ENCODE measurements at places on chromosomes 16 and 17.
A peak's percentile ranks its signal among the peaks of the same experiment; 100 is the strongest.

DNA sequence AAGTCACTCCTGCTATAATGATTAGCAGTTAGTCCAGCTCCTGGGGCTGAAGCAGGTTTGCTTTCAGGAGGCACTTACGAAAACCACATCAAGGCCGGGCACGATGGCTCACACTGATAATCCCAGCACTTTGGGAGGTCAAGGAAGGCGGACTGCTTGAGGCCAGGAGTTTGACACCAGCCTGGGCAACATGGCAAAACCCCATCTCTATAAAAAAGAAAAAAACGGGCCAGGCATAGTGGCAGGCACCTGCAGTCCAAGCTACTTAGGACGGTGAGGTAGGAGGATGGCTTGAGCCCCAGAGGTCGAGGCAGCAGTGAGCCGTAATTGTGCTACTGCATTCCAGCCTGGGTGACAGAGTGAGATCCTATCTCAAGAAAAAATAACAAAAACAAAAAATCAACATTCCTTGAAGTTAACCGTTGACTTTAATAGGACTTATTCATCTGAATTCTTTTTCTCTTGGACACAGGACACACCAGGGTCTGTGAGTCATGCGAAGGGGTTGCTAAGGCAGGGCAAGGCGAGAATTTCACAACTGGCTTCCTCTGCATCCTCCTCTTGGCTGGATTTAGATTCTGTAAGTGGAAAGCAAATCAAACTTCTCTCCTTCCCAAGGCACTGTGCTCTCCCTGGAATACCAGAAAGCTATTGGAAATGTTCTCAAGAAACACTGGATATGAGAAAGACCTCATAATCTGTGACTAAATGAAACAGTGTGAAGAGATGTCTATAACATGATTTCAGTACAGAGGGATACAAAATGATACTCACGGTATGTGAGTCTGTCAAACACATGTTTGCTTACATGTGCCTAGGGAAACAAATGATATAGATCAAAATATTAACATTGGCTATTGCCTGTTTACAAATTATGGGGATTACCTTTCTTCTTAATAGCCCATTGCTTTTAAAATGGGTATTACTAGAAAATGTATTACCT, 99.5 kb downstream of the SYCE1L start:
- DNase-seq = no peak

DNA sequence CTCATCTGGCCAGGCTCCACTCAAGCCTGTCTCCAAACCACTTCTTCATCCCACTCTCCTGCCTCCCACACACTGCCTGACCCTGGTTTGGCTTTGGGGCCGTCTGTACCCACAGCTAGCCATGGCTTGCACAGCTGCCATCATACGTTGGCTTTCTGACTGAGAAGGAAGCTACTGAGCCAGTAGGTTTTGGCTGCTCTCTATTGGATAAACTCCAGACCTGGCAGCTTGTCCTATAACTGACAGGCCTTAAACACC, 3.9 kb downstream of the MIF4GD start:
- DNase-seq = no peak

GRCh38 chr16:82653550-82654511, 27.1 kb downstream of the CDH13 start:
- DNase-seq = no peak

GRCh38 chr16:6483469-6484033, 849.1 kb upstream of the RBFOX1 start:
- DNase-seq = no peak

- DNase-seq = no peak
Observed at GRCh38 chr16:57426356-57426755, 20.8 kb downstream of the CIAPIN1 start.

GRCh38 chr17:6444571-6445335, 498 bp downstream of the PIMREG start:
- no peak for DNase-seq

DNA sequence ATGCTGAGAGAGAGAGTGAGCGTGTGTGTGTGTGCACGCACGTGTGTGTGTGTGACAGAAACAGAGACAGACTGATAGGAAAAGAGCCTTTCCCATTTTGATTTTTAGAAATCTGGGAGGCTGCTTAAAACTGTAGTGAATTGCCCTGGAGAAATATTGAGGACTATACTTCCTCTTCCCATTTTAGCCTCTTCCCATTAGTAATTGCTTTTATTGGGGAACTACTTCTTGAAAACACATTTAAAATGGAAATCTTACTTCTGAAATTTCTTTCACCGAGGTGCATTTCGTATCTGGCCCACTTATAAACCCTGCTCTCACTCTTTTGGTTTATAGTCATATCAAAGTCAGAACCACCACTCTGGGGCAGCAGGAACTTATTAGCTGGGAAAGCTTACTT, 47.1 kb downstream of the NUP93 start:
- no peak for DNase-seq

DNA sequence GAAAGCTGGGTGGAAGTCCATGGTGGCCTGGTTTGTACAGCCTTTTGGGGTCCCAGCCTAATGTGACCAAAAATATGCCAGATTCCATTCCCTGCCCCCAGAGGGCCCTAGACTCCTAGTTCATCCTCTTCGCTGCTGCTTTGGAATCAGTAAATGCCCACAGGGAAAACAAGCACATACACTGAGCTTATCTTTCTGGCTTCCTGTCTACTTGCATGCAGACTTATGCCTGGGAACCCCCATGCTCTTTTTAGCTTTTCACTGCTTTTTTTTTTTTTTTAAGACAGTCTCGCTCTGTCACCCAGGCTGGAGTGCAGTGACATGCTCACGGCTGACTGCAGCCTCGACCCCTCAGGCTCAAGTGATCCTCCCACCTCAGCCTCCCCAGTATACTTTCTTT, 6.2 kb upstream of the CD300LG start:
- no peak for DNase-seq

- DNase-seq = no peak
Observed at GRCh38 chr17:35368081-35368830, 5.2 kb downstream of the SLFN11 start.

DNA sequence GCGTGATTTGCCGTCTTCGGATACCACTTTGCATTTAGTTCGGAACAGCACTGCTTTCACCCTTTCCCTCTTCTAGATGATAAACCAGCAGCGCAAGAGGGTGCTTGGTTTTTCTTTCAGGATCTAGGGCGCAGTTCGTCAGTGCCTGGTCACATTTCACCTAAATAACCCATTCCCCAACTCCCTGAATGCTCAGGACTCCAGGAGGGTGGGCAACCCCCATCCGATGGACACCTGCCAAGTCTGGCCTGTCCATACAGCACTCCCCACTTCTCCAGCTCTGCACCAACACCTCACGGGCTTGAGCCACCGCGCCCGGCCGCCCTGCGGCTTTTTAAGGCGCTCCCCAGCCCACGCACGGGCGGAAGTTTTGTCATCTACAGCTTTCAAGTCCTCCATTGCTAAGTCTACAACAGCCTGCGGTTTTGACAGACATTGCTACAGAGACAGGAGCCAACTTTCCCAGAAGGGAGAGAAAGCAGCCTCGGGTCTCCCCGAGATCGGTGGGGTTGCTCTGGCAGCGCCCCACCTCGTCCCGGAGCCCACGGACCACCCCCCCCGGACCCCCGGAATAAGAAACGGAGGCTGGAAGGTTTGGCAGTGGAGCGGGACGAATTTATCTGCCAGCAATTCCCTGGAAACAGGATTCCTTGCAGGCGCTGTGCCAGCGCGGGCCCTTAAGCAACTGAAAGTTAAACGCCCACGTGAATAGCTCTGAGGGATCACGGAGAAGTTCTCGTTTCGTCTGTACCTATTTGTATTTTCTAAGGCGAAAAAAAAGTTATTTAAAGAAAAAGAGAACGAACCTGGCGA, 38.6 kb upstream of the SLFN13 start:
- DNase-seq = peak; percentile 67

- no peak for DNase-seq
Observed at GRCh38 chr17:47252766-47253512, 688 bp upstream of the ITGB3 start.

DNA sequence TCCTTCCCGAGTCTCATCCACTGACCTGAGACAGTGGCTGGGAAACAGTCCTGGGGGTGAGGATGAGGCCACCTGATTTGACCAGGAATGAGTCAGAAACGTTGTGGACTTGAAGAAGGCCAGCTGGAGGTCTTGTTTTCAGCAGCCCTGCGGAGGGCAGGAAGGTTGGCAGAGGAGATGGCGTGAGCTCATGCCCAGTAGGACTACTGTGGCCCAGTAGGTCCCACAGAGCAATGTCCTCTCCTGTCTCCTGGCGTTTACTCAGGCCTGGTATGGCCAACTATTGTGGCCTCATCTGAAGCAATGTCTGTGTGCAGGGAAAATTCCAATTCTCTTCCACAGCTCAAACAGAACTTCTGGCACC, 84.1 kb upstream of the DNAJA2 start:
- no peak for DNase-seq

DNA sequence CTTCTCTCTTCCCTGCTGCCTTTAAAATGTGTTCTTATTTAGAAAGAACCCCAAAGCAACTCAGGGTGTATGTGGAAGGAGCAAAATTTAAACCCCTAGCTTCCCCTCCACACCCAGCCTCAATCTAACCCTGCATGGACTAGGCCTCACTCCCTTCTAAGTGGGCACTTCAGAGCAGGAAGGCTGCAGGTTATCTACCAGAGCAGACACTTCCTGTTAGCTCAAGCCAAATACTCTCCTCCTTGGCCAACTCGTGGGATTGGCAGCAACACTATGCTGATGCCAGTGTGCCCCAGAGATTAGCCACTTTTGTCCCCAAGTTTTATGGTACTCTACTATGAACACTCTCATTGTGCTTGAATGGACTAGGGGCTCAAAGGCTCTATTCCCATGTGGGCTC, 35.6 kb downstream of the CCDC42 start:
- no peak for DNase-seq

DNA sequence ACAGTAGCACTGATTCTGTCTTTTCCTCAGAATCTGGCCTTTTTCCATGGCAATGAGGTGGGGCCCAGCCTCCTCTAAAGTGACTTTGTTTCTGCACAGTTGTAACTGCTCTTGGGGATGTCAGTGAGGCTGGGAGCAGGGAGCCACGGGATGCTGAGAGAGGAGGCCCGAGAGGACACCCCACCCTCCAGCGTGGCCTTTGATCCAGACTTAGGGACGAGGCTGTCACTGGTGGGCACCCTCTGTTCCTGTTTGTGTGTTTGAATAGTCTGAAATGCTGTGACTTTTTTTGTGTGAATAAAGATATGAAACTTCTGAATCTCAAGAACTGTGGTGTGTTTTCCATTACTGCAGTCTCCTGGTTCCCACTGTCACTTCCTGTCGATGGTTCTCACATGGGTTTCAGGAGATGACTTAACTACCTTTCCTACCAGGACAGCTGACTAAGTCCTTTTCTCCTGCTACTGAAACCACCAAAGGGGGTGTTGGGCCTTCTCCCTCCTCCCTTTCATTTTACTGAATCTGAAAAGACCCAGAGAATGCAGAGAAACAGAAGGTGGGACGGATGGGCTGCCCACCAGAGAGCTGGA, 18.6 kb downstream of the KCTD2 start:
- no peak for DNase-seq

DNA sequence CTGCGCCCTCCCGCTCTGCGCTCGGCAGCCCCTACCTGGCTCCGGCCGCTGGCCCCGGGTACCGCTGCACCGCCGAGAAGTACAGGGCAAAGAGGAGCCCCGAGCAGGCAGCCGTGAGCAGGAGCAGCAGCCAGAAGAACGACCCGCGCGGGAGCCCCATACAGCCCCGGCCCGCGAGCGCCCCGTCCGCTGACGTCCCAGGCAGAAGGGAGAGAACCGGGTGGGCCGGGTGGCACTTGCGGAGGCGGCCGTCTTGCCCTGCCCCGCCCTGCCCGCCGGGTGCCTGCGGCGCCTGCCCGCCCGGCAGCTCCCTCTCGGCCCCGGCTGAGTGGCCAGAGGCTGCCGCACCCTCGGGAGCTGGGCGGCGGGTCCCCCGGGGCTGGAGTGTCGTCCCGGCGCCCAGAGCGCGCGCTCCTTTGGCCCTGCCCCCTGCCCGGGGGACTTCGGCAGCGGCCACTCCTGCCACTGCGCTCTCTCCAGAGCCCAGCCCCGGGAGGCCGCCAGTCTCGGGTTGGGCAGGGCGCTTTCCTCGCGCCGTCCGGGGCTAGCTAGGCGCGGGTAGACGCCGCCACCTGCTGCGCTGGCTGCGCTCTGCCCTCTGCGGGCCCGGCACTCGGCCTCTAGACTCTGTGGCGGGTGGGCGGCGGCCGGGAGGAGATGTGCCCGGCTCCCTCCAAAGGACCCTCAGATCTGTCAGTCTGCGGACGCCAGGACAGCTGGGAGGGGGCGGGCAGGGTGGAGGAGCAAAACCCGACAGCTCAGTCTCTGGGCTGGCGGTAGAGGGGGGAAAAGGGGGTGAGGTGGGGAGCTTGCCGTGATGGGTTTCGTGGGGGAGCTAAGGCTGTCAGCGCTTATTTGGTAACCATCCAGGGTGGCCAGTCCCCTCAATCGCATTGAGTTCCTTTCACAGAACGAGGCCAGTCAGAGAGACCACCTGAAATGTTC, at the start of gene ST6GALNAC2:
Gene ST6GALNAC2 (minus strand): TSS at position 212 of the 945 bp plus-strand sequence. CDS start 52 bp downstream, at position 160.
- peak; percentile 86 for DNase-seq

GRCh38 chr17:66595893-66596292, 239.0 kb upstream of the CACNG5 start:
- DNase-seq = no peak

DNA sequence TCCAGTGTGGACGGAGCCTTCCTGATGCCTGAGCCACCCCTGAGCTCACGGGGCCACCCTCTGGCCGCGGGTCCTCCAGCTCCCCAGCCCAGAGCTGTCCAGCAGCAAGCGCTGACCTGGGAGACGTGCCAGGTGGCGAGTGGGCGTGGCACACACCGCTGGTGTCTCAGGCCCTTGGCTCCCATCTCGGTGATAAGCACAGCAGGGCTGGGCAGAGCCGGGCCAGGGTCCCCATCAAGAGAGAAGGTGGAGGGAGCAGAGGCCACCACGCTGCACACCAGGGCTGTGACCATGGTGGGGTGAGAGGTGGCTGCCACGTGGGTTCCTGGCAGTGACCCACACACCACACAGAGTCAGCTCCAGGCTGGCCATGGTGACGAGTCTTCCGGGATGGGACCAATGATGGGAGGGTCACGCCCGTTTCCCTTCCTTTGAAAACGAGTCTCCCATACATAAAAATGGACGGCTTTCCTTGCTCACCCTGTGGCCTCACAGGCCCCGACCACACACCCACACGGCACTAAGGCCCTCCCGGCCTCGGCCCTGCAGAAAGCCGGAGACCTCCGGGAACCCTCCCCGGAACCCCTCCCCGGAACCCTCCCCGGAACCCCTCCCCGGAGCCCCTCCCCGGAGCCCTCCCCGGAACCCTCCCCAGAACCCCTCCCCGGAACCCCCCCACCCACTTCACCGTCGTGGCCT, 16.8 kb downstream of the UTS2R start:
- peak; percentile 66 for DNase-seq

DNA sequence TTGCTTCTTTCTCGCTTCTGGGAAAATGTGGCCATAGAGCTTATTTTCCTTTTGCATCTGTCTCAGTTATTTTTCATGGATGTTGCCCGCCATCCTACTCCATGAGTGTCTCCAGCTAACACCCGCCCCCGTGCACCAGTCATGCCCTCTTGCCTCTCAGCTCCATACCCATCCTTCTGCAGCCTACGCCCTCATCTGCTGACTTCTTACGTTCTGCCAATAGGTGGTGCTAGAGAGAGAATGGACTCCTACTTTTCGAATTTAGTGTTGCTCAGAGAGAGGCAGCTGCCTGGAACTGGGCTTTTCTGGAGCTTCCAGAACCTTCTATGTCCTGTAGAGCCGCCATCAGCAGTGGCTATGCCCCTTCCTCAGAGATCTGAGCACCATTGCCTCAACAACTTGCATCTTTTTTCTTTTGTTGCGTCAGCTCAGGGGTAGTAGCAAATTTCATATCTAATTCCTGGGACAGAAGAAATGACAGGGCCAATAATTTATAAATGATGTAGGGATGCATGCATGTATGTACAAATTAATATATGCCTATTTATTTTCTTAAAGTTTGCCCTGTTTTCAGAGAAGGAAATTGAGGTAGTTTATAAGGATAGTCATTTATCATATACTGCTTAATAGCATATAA, 119.7 kb upstream of the MYOCD start:
- DNase-seq = no peak

Data from left ventricle myocardium superior (tissue), 1 donor.